ENCODE measurements at places on chromosomes 13 and 19.

GRCh38 chr13:39350461-39350881, 252.5 kb downstream of the LHFPL6 start:
- DNase-seq = no peak

DNA sequence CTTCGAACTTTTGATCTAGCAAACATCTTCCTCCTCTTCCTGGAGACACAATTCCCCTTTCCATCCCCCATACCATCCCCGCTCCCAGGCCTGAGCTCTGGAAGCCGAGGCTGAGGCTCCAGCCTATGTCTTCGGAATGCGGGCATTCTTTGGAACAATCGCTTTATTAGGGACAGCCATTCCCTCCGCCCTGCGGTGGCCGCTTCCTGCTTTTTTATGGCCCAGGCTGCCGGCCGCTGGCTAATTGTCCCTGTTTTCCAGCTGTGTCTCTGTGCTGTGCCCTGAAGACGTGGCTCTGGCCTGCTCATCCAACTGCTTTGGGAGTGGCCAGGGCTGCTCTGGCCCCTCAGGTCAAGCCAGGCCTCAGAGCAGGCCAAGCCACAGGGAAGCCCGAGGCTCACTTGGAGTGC, 2.1 kb upstream of the CDX2 start:
- no peak for DNase-seq

DNA sequence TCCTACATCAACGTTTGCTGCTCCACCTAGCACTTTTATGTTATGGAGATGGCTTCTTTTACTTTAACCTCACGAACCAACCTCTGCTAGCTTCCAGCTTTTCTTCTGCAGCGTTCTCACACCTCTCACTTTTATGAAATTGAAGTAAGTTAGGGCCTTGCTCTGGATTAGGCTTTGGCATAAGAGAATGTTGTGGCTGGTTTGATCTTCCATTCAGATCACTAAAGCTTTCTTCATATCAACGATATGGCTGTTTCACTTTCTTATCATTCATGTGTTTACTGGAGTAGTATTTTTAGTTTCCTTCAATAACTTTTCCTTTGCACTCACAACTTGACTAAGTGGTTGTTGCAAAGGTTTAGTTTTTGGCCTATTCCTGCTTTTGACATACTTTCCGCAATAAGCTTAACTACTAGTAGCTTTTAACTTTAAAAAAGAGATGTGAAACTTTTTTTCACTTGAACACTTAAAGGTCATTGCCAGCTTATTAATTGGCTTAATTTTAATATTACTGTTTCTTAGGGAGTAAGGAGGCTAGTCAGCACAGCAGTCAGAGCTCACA, 60.0 kb upstream of the SPRY2 start:
- DNase-seq = no peak

- no peak for DNase-seq
Observed at GRCh38 chr13:96248103-96248502, 158.2 kb downstream of the HS6ST3 start.

DNA sequence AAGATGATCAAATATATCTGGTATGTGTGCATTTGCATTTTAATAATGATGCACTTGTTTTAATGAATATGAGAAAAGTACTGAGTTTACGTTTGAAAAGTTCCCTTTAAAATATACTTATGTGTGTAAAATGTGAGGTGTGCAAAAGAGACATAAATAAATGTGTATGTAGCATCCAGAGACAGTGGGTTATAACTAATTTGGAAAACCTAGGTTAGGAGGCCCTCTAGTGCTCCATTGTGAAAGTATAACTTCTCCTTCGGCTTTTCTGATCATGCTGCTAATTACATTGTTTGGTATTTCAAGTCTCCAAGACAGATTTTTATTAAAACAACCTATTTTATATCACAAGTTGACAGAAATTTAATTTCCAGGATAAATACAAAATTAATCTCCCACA, 30.1 kb downstream of the SCEL start:
- DNase-seq = no peak

DNA sequence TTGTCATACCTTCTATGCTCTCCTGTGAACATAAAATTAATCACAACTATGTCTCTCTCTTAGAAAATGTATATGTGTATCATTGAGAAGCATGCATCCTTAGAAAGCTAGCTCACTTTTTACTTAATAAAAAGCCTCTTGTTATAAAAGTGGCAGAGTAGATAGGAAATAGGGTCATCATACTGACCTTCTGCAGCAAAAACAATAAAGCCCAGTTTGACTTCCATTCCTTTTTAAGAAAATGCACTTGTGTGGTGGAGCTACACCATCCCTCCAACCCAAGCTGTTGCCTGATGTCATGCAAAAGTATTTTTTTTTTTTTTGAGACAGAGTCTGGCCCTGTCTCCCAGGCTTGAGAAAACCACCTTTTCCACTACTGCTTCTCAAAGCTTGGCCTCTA, 393.3 kb downstream of the LIG4 start:
- no peak for DNase-seq

DNA sequence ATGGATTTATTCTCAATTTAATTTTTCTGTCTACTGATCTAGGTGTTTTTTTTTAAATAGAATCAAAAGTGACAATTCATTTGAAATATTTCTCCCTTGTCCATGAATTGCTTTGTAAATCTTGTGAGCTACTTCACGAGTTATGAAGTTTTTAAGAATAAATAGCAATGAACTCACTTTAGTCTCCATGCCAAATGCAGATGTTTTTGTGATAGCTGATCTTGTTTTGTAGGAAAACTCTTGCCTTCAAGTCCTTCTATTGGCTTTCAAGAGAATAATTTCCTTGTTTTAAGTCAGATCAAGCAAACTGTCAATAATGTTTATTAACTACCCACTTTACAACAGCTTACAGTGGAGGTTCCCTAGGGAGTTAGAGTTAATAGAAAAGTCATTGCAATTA, 99.8 kb downstream of the ITGBL1 start:
- no peak for DNase-seq

- no peak for DNase-seq
Observed at GRCh38 chr13:80513196-80513595, 172.3 kb upstream of the SPRY2 start.

DNA sequence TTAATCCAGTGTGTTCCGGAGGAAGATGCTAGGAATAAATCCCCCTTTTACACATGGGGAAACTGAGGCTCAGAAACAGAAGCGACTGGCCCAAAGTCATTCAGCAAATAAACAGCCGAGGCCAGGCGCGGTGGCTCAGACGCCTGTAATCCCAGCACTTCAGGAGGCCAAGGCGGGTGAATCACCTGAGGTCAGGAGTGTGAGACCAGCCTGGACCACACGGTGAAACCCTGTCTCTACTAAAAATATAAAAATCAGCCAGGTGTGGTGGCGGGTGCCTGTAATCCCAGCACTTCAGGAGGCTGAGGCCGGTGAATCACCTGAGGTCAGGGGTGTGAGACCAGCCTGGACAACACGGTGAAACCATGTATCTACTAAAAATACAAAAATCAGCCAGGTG, 11.6 kb upstream of the PLIN3 start:
- DNase-seq = no peak

DNA sequence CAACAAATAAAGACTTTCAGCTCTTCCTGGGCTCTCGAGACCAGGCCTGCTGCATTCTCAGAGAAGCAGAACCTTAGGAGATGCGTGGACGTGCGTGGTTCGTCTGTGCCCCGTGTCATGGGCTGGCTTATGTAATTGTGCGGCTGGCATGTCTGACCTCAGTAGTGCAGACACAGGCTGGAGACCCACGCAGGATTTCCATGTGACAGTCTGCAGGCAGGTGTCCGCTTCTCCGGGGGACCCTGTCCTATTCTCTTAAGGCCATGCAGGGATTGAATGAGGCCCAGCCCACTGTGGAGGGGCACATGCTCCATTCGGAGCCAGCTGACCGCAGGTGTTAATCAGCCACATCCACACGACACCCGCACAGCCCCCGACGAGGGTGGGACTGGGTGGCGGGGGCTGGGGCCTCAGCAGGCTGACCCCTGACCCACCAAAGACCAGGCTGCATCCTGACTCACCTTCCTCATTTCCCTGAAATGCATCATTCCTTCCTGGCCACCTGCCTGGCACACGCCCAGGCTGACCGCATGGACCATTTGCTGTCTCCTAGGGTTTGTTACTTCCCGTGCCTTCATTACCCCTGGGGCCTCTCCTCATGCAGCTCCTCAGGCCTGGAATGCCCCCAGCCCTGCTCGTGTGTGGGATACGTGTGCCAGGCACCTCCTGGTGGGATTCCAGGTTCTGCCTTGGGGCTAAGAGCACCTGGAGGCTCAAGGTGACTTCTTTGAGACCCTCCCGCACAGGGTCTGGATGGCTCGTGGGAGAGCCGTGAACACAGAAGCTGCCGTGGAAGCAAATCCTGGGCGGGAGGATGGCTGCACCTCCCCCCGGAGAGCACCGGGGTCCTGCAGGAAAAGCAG, 10.7 kb upstream of the MCF2L start:
- DNase-seq = no peak

GRCh38 chr13:28373810-28374209, 121.1 kb downstream of the FLT1 start:
- DNase-seq = no peak

DNA sequence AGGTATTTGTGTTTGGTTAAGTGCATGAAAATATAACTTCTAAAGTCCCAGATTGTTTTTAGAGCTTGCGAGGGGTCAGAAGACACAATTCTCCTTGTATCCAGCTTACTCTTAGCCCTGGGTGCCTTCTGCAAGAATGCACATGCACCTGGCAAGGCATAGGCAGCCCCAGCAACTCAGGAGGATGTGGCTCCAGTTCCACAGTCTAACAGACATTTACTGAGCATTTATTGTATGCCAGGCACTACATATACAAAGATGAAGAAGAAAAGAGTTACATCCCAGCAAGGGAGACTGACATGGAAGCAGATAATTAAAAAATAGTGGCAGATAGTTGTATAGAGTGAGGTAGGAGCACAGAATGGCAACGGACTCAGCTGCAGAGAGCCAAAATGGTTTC, 101.1 kb upstream of the FRY start:
- DNase-seq = no peak

DNA sequence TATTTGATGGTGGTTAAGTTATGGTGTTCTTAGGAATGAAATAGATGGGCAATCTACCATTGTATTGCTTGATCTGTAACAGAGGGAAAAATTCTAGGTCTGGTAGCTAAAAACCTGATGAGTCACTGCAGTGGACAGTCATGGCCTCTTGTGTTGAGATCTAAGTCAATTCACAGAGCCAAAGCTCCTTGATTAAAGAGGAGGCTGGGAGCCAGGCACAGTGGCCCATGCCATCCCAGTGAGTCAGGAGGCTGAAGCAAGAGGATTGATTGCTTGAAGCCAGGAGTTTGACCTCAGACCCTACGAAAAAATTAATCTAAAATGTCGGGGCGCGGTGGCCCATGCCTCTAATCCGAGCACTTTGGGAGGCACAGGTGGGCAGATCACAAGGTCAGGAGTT, 67.1 kb upstream of the KPNA3 start:
- DNase-seq = no peak

GRCh38 chr13:107271227-107271626, 703.3 kb upstream of the ARGLU1 start:
- no peak for DNase-seq

GRCh38 chr19:32464279-32464678, 58.7 kb downstream of the DPY19L3 start:
- no peak for DNase-seq

- peak; percentile 21 for DNase-seq
Observed at GRCh38 chr19:8355631-8356402, 8.1 kb upstream of the ANGPTL4 start.
